Fibroblast of skin of right quadriceps (primary cell): ENCODE measurements at places on chromosomes 12 and 14.

DNA sequence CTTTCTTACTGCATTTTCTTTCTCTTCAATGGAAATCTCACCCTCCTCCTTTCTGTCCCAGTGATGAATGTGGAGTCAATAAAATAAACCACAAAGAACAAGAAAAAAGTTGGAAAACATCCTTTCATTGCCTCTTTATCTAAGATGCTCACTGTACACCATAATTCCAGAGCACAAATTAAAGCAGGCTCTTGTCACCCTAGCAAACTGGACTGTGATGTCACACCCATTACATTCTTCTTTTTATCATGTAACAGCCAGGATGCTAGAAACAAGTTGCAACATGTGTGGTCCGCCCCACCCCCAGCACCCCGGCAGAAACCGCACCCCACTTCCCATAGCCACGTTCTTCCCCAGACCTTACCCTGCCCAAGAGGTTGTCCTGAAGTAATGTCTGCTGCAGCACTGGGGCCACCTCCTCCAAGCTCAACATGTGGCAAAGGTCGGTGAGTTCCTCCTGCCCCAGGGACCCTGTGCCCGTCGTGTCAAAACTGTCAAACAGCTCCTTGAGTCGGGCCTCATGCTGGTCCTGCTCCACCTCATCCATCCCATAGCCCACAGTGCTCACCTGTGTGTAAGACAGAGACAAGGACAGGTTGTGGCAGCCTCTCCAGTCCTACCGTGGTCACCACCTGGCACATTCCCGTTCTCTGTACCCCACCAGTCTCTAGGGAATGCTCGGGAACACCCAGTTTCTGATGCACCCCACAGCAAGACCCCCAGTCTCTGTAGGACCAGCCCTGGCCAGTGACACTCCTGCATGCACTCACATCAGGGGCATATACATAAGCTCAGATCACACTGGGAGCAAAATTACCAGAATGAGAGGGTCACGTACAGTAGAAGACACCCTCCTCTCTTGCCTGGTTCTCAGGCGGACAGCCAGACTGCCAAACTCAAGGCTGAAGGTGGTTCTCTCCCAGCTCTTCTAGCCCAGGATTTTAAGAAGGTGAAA lies 9.2 kb downstream of the NIN start:
- peak; percentile 68 for DNase-seq

GRCh38 chr12:21613931-21614330 lies 9.3 kb upstream of the GYS2 start:
- no peak for DNase-seq

DNA sequence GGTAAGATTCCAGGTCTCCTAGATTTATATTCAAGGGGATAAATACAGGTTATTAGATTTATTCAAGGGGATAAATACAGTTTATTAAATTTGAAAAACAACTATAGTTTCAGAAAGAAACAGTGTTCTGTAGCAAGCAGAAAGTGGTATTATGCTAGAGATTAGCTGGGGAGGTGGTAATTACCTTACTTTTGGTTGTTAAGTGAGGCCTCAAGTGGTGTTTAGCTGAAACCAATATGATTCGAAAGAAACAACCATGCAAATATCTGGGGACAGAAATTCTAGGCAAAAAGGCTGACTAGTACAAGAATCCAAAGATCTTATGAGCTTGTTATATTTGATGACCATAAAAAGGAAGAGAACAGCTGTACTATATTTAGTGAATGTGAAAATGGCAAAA lies 6.2 kb downstream of the OR4N5 start:
- DNase-seq: no peak

DNA sequence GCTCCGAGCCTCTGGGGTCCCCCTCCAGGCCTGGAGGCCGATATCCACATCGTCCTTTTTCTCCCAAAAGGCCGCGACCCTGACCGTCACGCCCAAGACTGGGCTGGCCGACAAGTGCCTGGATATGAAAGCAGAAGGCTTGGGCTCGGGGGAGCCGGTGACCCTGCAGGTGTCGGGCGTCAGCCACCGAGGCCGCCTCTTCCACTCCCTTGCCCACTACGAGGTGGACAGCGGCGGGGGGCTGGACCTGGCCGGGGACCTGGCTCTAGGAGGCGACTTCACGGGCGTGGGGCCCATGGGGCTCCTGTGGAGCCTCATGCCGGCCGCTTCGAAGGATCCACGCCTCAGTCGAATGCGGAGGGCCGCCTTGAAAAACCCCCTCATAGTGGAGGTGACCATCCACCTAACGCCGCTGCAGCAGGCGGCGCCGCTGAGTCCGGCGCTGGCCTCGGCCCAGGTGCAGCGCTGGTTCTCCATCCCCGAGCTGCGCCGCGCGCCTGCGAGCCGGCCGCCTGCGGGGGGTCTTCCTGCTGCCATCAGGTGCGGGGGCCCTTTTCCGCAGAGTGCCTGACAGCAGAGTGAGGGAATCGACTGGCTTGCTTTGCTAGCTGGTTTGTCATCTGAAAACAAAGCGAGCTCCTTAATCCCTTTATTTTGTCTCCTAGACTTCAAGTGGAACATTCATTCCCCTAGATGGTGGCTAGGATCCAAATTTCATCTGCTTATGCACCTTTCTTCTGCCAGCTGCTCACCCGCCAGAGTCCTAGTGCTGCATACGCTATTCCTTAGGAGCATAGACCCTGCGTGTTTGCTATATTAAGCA lies 10.6 kb upstream of the DNAL1 start:
- DNase-seq: no peak

DNA sequence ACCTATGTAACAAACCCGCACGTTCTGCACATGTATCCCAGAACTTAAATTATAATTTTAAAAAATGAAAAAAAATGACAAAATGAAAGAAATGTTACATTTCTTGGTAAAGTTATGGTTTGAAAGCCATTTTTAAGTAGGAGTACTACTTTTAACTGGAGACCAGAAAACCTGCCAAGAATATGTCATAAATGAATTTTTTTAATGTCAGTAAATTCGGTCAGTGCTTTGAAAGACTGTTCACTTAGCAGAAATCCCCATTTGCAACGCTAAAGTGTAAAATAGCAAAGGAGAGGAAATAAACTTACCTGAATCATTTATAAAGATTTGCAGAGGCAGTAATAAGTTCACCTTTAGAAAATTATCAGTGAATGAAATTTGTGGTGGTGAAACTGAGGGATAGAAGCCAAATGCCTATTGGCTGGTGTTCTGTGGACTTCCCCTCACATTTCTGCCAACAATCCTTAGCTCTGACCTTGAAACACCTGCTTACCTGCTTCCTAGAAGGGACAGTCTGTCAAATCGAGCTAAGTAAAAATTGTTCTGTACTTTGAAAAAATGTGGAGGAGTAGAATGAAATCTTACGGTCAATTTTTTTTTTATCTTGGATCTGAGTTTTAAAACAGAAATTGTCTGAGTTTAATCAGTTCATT lies 714.2 kb downstream of the SLC6A15 start:
- no peak for DNase-seq

DNA sequence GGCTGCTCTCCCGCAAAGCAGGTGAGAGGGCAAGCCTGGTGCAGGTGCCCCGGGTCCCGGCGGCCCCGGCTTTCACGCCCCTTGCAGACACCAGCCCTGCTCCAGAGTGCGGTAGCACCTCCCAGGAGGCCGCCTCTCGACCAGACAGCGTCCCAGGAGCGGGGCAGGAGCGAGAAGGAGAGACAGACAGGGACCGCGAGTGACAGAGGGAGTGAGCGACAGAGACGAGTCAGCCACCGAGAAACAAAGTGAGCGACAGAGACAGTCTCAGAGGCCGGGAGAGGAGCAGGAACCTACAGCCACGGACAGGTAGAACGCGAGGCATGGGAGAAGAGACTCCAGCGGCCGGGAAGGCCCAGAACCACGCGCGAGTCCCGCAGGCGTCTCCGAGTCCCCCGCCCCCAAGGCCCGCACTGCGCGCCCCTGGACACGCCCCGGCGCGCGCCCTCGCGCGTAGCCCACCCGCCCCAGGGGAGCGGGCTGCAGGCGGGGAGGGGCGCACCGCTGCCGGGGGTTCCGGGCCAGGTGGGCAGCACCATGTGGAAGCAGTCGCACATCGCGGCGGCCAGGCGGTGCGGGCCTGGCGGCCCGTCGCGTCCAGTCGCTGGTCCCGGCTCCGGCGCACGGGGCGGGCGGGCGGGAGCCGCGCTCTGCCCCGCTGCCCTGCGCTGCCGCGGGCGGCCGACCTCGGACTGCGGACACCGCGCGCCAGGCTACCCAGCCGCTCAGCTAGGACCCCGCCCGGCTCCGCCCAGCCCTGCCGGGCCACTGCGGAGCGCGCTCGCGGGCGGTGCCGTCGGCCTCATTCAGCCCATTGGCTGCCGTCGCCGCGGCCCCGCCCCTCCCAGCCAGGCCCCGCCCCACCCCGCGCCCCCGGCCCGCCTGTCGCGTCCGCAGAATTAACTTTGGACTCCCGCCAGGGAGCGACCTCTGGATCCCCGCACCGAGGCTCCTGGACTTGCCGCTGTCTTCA lies at the start of gene AHNAK2:
TSS of gene AHNAK2 (minus strand) at position 694 of the 973 bp plus-strand sequence. CDS start at position 557, 137 bp downstream.
- peak; percentile 61 for DNase-seq

DNA sequence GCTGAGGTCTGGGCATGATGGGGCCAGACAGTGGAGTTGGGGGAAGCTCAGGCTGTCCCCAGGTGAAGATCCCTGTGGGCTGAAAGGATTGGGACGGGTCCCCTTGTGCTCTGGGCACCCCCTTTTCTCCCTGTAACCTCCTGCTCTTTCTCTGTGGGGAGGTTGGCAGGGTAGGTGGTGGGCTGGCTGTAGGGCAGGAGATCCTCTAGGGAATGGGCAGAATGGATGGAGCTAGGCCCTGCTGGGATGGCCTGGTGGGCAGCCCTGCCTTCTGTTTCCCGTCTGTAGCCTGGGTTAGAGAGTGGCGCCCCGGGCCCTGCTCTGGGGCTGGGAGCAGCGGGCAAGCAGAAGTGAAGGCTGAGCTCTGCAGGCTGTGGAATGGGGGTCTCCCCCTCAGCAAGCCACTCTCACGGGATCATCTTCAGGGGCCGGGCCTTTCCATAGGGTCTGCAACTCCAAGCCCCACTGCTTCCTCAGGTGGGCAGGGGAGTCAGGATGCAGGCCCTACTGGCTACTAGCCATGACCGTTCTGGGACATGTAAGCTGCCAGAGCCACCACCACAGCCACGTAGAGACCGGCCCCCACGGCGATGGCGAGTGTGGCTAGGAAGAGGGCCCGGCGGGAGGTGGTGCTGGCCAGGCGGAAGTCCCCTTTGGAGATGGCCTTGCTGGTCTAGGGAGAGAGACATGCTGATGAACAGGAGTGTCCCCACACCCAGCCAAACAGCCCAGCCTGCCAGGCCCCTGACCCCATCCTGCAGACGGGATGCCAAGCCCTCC lies 18.8 kb downstream of the SYNDIG1L start:
- DNase-seq: no peak

DNA sequence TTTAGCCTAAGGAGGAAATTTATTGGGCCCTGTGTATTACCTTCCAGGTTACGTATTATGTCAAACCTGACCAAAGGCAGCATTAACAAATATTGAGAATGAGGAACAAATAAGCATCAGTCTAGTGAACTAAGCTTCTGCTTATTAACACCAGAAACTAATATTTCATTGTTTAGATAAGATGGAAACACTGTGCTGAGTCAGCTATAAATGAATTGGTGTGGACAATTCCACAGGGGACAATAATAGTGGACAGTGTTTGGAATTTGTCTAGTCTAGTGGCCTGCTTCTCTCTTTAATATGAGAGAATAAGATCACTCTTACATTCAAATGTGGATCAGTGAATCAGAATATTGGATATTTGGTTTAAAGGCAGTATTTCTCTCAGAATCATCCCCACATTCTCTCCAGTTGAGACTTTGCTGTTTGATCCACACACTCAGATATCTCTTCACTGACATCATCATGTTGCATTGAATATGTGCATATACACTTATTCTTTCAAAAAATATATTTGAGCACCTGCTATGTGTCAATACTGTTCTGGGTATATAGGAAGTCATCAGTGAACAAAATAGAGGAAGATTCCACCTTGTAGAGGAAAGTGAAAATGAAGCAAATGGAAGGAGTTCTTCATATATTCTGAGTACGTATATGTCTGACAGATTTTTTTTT lies 136.3 kb downstream of the DIO2 start:
- no peak for DNase-seq

- DNase-seq: peak; percentile 94
Observed at GRCh38 chr12:96198965-96199364, 4.8 kb downstream of the ELK3 start.
